CD8-positive, alpha-beta memory T cell (primary cell): ENCODE measurements at places on chromosomes 5 and 9. TPM values are rescaled to one million over a fixed set of nuclear protein-coding genes. Genes with fewer than 3 reads are reported as not detected.

DNA sequence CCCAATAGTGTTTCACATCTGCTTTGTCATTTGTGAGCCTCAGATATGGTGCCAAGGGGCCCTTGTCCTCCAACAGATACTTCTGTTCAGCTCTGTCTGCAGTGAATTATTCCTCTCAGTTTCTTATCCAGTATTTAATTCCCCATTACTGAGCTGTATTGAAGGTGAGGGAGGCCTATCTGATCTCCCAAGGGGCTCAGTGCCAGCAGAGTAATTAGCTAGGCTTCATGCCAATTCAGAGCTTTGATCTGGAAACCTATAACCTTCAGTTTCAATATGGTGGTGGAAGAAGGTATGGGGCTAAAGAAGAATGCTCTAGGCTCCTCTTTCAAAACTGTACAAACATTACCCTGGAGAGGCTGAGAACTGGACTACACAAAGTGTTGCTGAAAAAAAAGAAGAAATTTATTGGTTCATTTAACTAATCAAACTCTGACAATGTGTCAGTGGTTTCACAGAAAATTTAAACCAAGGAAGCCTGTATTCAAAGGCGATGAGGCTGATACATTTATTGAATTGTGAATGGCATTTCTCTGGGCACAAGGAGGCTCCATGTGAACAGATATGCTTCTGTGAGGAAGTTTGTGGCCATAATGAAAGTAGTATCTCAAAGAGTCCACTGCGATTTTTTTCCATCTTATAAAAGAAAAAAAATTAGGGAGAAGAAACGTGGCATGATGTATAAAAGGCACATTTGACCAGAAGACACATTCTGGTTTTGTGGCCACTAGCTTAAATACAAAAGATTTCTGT lies 397.8 kb downstream of the TLE4 start:
- H3K27me3 ChIP-seq, result no peaks in the 10 kb centered on the region
- H3K36me3 ChIP-seq, result no peaks in the 10 kb centered on the region
- no peaks in the 10 kb centered on the region for H3K4me1 ChIP-seq
- H3K27ac ChIP-seq, result no peak overlapping the region
- DNase-seq, result no peak

- H3K36me3 ChIP-seq, result peaks cover 12% of the 10 kb centered on the region
- H3K4me3 ChIP-seq, result no peak overlapping the region
- no peak for DNase-seq
- peaks cover 77% of the 10 kb centered on the region for H3K4me1 ChIP-seq
- H3K27me3 ChIP-seq, result no peaks in the 10 kb centered on the region
These were observed 29.3 kb downstream of the B4GALT1 start for GRCh38 chr9:33137781-33138264.

PRDM9 gene
- polyA plus RNA-seq, result not detected

DNA sequence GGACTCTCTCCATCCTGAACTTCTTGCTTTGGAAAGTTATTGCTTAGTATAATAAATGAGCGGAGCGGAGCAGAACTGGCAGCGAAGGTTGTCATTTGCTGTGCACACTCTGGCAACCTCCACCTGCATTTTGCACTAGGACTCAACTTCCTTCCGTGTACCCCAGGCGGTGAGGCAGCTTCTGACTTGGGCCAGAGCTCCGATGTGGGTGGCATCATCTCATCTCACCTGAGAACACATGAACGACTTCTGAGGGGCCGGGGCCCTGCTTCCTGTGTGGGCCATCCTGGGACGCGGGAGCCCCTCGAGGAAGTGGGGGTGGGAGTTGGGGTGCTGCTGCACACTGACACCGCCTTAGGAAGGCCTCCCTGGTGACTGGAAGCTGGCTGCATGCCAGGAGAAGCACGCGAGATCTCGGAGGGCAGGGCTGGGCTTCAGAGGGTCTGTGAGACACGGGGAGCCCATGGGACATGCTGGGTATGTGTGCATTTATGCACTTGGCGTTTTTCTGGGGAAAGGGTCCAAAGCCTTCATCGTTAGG lies 56.5 kb upstream of the COL5A1 start:
- H3K4me3 ChIP-seq, result no peak overlapping the region
- no peaks in the 10 kb centered on the region for H3K36me3 ChIP-seq
- no peaks in the 10 kb centered on the region for H3K27me3 ChIP-seq

DNA sequence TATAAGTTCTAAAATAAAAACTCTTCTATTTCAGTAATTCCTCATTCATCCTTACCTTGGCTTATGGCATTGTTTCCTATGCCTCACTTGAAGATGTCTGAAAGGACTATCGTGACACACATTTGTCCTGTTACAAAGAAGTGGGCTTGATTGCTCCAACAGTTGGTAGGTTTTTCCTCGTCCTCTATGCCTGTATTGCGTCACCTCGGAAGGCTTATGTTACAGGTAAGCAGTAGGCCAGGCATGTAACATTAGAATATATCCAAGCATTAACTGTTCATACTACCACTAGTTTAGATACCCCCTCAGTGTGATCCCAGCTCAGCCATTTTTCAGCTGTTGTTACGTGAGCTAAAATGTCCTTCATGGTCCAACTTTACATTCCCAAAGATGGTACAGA lies 116.7 kb downstream of the MLLT3 start:
- no peaks in the 10 kb centered on the region for H3K36me3 ChIP-seq
- no peak overlapping the region for H3K4me3 ChIP-seq
- peaks cover 57% of the 10 kb centered on the region for H3K4me1 ChIP-seq
- DNase-seq, result no peak

DNA sequence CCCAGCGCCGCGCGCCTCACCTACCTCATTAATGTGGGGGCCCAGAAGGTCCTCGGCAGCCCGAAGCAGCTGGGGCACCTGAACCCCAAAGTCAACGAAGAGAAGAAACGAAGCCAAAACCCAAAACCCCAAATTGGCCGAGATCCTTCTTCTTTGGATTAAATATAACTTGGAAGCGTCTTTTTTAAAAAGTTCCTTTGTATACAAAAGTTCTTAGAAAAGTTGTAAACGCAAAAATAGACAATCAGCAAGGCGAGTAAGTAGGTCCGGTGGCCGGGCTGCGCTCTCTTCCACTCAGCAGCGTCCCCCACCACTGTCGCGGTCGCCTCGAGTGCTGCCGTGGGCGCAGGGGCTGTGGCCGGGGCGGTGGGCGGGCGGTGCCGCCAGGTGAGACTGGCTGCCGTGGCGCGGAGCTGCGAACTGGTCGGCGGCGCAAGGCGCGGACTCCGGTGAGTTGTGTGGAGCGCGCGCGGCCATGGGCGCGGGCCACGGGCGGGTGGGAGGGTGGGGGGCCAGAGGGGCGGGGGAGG lies 360 bp downstream of the KLF4 start:
- no peak for DNase-seq
- no peaks in the 10 kb centered on the region for H3K4me1 ChIP-seq
- H3K27ac ChIP-seq, result no peak overlapping the region
- H3K4me3 ChIP-seq, result no peak overlapping the region
- no peaks in the 10 kb centered on the region for H3K36me3 ChIP-seq
- peaks cover 12% of the 10 kb centered on the region for H3K27me3 ChIP-seq

NIPAL4 gene
- not detected for polyA plus RNA-seq

- no peaks in the 10 kb centered on the region for H3K36me3 ChIP-seq
- H3K27ac ChIP-seq, result no peak overlapping the region
- DNase-seq, result no peak
- H3K4me1 ChIP-seq, result no peaks in the 10 kb centered on the region
- H3K27me3 ChIP-seq, result no peaks in the 10 kb centered on the region
These were observed 78.2 kb downstream of the EFNA5 start for GRCh38 chr5:107592515-107592914.

DNA sequence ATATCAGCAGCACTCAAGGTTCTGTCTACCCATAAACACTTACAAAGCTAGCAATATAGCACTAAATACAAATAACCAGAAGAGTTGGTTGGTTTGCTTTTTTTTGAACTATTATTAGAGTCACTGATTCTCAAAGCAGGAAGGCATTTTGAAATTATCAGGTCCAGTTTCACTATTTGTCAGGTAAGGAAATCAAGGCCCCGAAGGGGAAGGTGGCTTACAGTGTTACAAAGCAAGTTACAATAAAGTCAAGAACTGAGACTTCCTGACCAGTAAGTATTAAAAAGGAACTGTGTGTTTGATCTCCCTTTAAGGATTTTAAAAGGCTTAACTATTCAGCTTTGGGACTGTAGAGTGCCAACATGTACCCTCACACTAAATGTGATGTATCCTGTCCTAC lies 10.8 kb downstream of the C5orf15 start:
- no peak for DNase-seq
- H3K4me3 ChIP-seq, result no peak overlapping the region
- H3K27me3 ChIP-seq, result no peaks in the 10 kb centered on the region
- no peak overlapping the region for H3K27ac ChIP-seq
- H3K4me1 ChIP-seq, result peaks cover 3% of the 10 kb centered on the region
- H3K36me3 ChIP-seq, result peaks cover 8% of the 10 kb centered on the region

GRCh38 chr5:94374336-94374735 lies 244.1 kb downstream of the KIAA0825 start:
- H3K27me3 ChIP-seq, result no peaks in the 10 kb centered on the region
- no peak overlapping the region for H3K4me3 ChIP-seq
- H3K27ac ChIP-seq, result no peak overlapping the region
- no peaks in the 10 kb centered on the region for H3K4me1 ChIP-seq
- no peak for DNase-seq

GRCh38 chr5:76724871-76725270 lies 8.9 kb downstream of the F2R start:
- no peaks in the 10 kb centered on the region for H3K27me3 ChIP-seq
- no peak overlapping the region for H3K4me3 ChIP-seq
- H3K27ac ChIP-seq, result no peak overlapping the region

DNA sequence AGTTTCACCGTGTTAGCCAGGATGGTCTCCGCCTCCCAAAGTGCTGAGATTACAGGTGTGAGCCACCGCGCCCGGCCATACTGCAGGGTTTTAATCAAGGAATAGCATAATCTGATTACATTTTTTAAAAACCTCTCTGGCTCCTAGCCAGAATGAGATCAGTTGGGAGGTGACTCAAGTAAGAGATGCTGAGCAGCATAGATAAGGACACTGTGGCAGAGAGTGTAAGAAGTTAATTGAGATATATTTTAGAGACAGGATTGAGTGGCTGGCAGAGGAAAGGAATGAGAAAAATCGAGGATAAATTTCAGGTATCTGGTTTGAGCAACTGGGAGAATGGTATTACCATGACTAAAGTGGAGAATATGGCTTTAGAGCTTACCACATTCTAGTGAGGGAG lies 7.3 kb upstream of the RIGI start:
- H3K27ac ChIP-seq, result no peak overlapping the region
- no peaks in the 10 kb centered on the region for H3K4me1 ChIP-seq
- H3K4me3 ChIP-seq, result no peak overlapping the region

- no peak overlapping the region for H3K27ac ChIP-seq
- H3K36me3 ChIP-seq, result no peaks in the 10 kb centered on the region
- DNase-seq, result peak; percentile 24
- H3K27me3 ChIP-seq, result no peaks in the 10 kb centered on the region
These were observed 5.7 kb upstream of the ADRB2 start for GRCh38 chr5:148820461-148821395.
